ENCODE measurements at places on chromosomes 11 and 22.

- no peak for DNase-seq
Observed at GRCh38 chr11:68506908-68507307, 46.4 kb downstream of the PPP6R3 start.

- DNase-seq: no peak
Observed at GRCh38 chr22:44206696-44207095, 26.0 kb downstream of the PARVG start.

DNA sequence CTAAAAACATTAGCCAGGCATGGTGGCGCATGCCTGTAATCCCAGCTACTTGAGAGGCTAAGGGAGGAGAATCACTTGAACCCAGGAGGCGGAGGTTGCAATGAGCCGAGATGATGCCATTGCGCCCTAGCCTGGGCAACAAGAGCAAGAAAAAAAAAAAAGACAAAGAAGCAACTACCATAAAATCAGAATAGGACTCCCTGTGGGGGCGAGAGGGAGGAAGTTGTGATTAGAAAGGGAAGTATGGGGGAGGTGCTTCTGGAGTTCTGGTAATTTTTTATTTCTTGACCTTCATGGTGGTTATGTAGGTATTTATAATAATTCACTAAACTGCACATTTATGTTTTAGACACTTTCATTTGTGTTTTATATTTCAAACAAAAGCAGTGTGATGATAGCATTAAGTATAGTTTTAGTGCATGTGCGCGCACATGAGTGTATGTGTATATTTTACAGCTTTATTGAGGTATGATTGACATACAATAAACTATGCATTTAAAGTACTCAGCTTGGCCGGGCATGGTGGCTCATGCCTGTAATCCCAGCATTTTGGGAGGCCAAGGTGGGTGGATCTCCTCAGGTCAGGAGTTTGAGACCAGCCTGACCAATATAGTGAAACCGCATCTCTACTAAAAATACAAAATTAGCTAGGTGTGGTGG lies 43.5 kb downstream of the SIK2 start:
- no peak for DNase-seq

DNA sequence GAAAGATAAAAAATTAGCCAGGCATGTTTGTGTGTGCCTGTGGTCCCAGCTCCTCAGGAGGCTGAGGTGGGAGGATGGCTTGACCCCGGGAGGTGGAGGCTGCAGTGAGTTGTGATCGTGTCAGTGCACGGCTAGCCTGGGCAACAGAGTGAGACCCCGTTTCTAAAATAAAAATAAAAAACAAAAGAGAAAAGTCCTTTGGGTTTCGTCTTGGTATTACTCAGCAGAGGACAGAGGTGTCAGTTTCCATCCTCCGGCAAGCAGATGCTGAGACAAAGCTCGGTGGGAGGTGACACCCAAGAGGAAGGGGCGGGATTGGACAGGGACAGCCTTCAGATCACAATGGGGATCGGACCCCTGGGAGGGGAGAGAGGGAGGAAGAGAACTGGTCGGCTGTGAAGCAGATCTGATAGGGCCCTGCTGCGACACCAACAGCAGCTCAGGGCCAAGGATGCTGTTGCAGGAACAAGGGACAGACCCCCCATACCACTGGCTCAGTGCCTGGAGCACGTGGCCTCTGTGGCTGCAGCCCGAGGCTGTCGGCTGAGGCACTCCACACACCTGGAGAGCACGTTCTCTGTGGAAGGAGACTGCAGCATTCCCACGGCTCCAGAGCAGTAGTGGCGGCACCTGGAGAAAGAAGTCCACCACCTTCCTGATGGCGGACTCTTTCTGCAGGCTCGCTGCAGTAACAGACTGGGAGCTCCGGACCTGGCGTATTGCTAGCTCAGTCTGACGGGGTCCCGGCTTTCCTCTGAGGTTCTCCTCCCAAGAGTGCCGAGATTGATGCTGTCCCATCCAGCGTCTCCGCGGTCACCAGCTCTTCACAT lies 5.2 kb upstream of the BID start:
- DNase-seq: no peak

DNA sequence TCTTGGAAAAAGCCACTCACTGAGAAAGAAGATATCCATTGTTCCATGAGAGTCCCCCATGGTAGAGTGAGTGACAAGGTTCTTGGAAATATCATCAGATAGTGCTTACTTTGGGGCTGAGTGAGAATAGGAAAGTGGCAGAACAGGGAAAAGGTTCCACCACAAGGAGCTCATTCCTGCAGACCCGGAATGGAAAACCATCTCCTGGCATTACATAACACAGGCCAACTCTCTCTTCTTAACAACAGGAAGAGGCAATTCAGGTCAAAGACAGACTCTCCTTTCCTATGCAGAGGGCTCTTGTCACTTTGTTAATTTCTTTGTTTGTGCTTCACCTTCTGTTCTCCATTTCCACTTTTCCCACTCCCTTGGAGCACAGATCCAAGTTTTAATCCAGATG lies 259.7 kb downstream of the KIRREL3 start:
- no peak for DNase-seq
